DMS 273 treated with DMSO at 0.1 percent for 48 hours (cell line): ENCODE measurements at places on chromosomes 7 and 10.

- no peak for DNase-seq
Observed at GRCh38 chr7:101598422-101598985, 30.6 kb downstream of the MYL10 start.

- peak; percentile 32 for DNase-seq
Observed at GRCh38 chr10:124632064-124632531, 112.1 kb downstream of the FAM53B start.

- no peak for DNase-seq
Observed at GRCh38 chr10:59109826-59110225, 66.6 kb upstream of the PHYHIPL start.

- DNase-seq = no peak
Observed at GRCh38 chr10:5632446-5632845, 33.9 kb downstream of the ASB13 start.

GRCh38 chr7:318476-318875 lies 28.5 kb downstream of the FOXL3 start:
- DNase-seq = no peak

- no peak for DNase-seq
Observed at GRCh38 chr7:279821-280220, 10.1 kb upstream of the FOXL3 start.

- no peak for DNase-seq
Observed at GRCh38 chr10:133275684-133276092, 980 bp downstream of the ADAM8 start.

- DNase-seq = no peak
Observed at GRCh38 chr7:157270060-157270444, 66.8 kb upstream of the DNAJB6 start.

- no peak for DNase-seq
Observed at GRCh38 chr10:9469663-9470205, 1415.2 kb downstream of the GATA3 start.

GRCh38 chr7:42167631-42168236 lies 69.3 kb downstream of the GLI3 start:
- no peak for DNase-seq

DNA sequence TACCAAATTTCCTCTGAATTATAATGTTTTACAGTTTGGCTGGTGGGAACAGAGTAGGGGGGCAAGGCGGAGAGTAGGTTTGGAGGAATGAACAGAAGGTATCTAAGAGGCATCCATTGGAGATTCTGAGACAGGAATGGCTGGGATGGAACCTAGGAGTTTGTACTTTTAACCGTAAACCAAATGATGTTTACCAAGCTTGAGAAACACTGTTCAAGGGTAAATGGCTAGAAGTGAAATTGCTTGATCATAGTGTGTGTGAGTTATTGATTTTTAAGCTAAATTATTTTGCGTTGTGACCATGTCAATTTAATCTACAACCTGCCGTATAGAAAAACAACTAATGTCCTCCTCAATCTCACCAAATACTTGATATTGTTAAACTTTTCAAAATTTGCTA lies 306.4 kb upstream of the PHYHIPL start:
- no peak for DNase-seq

- no peak for DNase-seq
Observed at GRCh38 chr10:132061465-132061864, 4.3 kb upstream of the JAKMIP3 start.

GRCh38 chr10:85604136-85604725 lies 762.4 kb downstream of the GRID1 start:
- DNase-seq = no peak

DNA sequence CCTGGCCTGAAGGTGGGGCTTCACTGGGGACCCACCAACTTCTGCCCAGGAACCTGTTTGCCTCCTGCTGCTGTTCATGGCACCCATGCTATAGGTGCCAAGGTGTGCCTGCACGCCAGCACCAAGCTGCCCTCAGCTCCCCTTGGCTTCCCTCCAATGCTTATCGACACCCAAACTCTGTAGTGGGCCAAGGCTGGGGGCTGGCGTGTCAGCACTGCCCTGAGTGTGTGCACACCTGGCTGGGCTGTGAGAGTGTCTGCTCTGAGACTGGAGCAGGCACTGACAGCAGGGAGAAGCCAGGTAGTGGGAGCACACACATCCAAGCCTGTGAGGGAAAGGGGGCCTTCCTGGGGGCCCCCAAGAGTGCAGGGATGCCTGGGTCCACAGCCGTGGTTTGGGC lies 43.1 kb upstream of the TUBB8 start:
- DNase-seq = no peak

DNA sequence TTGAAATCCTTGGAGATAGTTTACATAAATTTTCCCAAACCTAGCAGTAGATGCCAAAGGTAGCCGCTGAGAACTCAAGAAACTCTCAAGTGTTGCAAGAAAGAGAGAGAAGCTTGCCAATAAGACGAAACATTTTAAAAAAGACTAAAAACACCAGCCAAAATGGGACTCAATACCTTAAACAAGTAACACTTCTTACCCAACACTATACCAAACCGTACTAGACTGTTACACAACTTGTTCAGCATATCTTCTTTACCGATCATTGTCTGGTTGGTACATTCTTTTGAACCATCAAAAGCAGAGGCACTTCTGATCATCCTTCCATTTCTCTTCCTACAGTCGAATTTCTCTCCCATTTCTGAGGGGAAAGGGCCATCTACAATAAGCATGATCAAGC lies 4.8 kb upstream of the PTPN12 start:
- DNase-seq = no peak

DNA sequence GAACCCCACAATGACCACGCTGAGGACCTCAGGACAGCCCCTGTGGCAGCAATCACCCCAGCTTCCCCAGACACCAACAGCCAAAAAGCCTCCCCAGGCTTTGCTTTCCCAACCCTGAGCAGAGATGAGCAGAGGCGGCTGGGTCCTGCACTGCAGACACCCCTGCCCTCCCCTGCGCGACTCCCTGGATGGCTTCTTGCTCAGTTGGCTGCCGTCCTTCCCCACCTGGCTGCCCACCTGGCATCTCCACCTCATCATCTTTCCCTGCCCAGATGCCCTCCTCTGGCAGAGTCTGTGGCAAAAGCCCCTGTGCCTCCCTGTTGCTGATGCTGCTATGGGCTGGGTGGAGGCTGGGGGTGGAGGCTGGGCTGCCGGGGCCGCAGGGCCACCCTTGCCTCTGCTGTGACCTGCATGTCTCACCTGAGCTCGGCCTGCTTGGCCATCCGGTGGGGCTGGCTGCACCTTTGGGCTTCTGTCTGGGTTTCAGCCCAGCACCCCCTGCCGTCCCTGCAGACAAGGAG lies 567.7 kb downstream of the TCERG1L start:
- DNase-seq = no peak

DNA sequence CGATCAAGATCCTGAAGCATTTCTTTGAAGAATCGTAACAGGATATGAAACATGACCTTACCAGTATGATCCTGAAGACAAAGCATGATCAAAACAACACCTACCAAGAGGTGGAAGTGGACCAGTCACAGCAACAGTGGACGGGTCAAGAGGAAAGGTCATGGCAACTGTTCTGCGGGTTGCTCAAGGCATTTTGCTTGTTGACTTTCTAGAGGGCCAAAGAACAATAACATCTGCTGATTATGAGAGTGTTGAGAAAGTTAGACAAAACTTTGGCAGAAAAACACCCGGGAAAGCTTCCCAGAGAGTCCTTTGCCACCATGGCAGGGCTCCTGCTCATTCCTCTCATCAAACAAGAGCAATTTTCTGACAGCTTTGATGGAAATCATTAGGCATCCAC lies 65.6 kb upstream of the LRRC18 start:
- no peak for DNase-seq

GRCh38 chr7:48049850-48050249 lies 14.5 kb downstream of the C7orf57 start:
- DNase-seq = no peak

DNA sequence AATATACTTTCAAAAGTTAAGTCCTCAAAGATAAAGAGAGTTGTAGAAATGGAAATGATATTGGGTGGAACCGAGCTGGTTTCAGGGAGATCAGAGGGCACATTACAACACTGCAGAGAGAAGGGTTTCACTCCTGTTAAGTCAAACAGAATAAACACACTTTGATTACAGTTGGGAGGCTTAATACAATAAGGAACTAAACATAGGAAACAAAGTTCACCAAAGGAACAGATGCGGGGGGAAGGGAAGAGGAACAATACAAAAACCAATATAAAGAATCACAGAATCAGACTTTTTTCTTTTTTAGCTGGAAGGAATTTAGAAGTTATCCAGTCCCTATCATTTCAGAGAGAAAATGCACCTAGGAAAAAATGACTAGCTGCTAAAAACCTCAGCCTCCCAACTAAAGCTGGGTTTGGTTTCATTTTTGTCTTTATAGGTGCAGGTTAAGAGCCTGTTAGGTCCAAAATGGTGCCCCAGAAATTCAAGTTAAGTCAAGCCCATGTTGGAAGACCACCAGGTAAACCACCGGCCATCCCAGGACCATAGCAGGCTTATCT lies 81.9 kb downstream of the DNMBP start:
- DNase-seq = no peak

- DNase-seq = no peak
Observed at GRCh38 chr10:25294032-25294926, 119.5 kb downstream of the GPR158 start.

- no peak for DNase-seq
Observed at GRCh38 chr7:107029061-107029763, 15.3 kb upstream of the PRKAR2B start.

- no peak for DNase-seq
Observed at GRCh38 chr7:157851501-157852067, 514.8 kb downstream of the DNAJB6 start.
